ENCODE measurements at places on chromosomes 11 and 22.

DNA sequence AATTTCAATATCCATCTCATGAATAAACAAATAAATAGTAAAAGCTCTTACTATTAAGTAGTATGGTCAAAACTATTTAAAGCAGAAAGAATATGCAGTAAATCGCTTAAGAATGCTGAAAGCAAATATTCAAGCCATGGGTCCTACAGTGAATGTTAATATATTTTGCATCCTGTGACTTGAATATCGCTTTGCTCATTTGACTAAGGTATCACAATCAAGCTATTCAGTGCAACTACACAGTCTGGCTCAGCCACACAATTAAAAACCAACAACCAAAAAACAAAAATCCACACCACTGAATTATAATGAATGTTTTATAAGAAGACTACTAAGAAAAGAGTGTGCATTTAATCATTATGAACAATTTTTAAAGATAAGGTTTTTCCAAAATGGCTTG, 45.3 kb downstream of the RAB6A start:
- DNase-seq: no peak

DNA sequence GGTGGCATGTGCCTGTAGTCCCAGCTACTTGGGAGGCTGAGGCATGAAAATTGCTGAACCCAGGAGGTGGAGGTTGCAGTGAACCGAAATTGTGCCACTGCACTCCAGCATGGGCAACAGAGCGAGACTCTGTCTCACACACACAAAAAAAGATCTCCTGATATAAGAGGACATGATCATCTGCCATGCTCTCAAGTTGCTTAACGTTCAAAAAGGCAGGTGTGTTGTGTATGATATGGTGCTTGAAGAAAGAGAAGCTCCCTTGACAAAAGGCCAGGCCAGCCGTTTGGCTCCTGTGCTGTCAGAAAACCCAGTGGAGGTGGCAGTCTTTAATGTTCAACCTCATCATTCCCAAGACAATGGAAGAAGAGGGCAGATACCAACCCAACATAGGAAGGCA, 117.3 kb upstream of the PLET1 start:
- DNase-seq: no peak

GRCh38 chr22:49062155-49062801, 765.4 kb downstream of the BRD1 start:
- no peak for DNase-seq

DNA sequence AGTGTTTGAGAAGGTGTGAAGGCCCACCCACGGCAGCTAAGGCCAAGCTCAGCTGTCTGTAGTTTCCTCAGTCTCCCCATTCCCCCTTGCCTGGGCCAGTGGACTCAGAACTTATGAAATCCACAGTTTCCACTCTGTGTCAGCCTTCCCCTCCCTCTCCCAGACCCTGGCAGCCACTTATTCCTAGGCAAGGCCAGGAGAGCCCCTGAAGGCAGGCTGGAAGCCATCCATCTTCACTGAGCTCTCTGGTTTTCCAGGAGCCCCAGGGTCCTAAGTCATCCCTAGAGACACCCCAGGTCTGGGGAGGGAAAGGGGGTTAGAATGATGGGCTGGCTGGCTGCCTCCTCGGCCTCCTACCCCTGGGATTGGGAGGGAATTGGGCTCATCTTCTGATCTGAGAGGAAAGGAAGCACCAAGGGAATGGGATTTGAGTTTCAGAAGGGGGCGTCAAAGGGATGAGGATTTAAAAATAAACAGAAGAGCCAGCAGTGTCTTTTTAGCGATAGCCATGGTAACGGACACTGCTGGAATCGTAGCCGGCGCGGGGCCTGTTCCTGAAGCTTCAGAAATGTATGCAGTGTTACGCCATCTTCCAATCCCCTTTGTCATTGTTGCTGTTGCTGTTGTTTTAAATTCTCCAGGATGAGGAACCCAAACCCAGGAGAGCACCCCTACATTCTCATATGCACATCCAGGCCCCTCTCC, 561.1 kb upstream of the CADM1 start:
- DNase-seq: no peak

GRCh38 chr11:29300420-29300819, 716.4 kb downstream of the KCNA4 start:
- no peak for DNase-seq

GRCh38 chr11:14502039-14502438, 2.4 kb upstream of the COPB1 start:
- no peak for DNase-seq

Measured in DMS79 (cell line).